ENCODE measurements at places on chromosomes 5 and 9.

- DNase-seq, result no peak
Measured at GRCh38 chr9:32136700-32137339, 247.6 kb upstream of the ACO1 start.

DNA sequence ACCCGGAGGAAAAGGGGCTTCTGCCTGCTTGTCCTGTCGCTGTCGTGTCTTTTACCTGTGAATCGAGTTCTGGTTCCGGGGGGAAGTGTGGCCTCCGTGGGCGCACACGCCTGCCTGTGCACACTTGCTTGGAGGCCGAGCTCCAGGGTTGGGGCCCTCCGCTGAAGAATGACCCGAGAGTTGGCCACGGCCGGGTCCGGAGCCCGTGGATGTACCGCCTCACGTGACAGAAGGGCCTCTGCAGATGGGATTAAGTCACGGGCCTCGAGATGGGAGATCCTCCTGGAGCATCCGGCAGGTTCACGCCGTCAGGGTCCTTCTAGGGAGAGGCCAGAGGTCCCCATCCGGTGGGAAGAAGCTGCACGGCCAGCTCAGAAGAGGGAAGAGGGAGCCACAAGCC lies 81.0 kb downstream of the KCNT1 start:
- no peak for DNase-seq

GRCh38 chr5:6450319-6450833 lies 1.7 kb downstream of the UBE2QL1 start:
- no peak for DNase-seq

DNA sequence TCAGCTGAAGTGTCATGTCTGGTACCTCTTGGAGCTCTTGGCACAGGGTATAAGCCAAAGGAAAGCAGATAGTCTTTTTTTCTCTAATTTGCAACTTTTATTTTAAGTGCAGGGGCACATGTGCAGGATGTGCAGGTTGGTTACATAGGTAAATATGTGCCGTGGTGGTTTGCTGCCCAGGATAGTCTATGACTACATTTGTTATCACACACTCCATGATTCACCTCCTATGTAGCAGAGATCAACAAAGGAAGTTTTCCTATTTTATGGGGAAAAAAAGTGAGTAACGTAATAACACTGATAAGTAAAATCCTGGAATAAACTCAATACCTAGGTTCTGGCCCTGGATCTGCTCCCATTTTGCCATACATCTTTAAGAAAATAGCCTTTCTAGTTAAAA lies 234.6 kb downstream of the CAAP1 start:
- no peak for DNase-seq

DNA sequence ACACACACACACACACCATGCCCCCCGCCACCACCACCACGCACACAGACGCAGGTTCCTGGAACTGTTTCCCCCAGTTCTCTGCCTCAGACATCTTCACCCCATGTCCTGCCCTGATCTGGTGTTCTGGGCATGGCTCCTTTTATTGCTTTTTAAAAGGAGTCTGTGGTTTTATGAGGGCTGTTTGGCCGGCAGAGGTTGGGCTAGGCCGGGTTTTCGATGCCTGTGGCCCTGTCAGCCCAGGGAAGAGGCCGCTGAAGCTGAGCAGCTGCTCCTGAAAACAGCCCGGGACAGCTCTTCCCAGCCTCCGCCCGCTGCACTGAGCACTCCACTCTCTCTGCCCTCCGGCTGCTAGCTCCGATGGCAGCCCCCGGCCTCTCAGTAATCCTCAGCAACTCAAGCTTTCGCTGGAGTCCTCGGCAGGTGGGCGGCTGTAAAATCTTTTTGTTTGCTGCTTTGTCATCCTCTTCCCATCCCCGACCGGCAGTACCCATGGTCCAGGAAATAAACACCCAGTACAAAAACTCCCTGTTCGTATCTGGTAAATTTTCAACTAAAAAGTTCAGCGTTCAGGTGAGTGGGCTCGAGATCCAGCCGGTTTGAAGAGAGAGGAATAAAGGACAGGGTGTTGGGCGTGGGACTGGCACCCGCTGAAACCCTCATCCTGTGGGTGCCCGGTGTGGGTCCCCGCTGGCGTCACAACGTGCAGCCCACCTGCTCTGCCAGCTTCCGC lies 103.0 kb upstream of the ERCC6L2 start:
- no peak for DNase-seq
